ENCODE measurements at places on chromosomes 2 and 18.

GRCh38 chr18:13218368-13218991 lies at the start of gene LDLRAD4:
Gene LDLRAD4 (plus strand): TSS chr18:13218760.
- peak; percentile 40 for DNase-seq

GRCh38 chr2:221596192-221596591 lies 24.1 kb upstream of the EPHA4 start:
- peak; percentile 14 for DNase-seq

- DNase-seq: no peak
Measured at GRCh38 chr2:115034801-115035200, 592.4 kb downstream of the DPP10 start.

DNA sequence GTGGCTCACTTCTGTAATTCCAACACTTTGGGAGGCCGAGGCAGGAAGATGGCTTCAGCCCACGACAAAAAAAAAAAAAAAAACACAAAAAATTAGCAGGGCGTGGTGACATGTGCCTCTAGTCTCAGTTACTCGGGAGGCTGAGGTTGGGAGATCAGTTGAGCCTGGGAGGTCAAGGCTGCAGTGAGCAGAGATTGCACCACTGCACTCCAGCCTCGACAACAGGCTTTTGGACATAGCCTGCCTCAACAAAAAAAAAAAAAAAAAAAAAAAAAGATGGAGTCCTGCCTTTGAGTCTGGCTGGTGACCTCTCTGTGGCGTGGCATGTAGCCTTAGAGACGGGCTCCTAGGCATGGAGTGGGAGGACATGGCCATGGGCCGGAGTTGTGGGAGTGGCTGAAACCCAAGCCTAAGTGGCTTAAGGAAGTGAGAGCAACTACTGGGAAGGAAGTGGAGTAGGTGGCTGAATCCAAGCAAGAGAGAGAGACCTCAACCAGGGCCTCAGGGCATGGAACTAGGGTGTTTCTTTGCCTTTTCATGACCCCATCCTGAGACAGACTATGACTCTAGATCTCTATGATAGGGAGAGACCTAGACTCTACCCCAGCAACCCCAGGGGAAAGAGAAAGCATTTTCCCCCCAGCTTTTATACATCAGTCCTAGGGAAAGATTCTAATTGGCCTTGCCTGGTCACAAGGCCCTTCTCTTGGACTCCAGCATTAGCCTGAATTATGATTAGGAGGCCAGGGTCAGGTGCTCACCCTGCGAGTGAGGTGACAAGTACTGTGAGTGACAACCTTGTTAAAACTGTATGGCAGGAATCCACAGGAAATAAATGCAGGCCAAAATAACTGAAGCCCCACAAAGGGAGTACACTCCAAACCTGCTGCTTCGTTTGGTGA lies 34.2 kb downstream of the NPAS2 start:
- no peak for DNase-seq

GRCh38 chr2:174044556-174044955 lies 79.4 kb upstream of the SP3 start:
- no peak for DNase-seq
